Epithelial cell of alveolus of lung (primary cell): ENCODE measurements at places on chromosomes 1 and 21. TPM values are rescaled to one million over a fixed set of nuclear protein-coding genes. Genes with fewer than 3 reads are reported as not detected.

Gene KCNK1
- total RNA-seq, result 2.2 and 5.5 TPM in 2 replicates

Gene DMBX1
- total RNA-seq, result not detected in 2 replicates

Gene HAO2
- total RNA-seq, result not detected in 2 replicates

Gene SAMD11
- 30.3 and 46.1 TPM in 2 replicates for total RNA-seq

Gene SPRR1B
- total RNA-seq, result not detected in 2 replicates
